Left forelimb (tissue), 1 donor: ENCODE measurements at places on chromosomes 7 and 10.

DNA sequence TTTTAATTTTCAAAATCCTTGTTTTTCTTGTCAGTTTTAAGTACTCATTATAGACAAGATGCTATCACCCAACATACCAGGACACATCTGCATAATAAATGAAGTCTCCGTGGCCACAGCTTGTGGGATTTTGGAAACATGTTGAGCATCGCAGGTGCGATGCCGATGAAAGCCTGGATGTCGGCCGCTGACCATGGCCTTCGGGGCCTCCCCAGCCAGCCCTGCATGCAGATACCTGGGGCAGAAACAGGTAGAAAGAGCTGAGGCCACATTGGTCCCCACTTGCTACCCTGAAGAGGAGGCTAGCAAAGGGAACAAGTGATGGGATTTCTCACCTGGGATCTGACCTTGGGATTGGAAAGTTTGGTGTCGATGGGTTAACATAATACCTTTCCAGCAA is 123.8 kb downstream of the DOCK1 start:
- DNase-seq = no peak

DNA sequence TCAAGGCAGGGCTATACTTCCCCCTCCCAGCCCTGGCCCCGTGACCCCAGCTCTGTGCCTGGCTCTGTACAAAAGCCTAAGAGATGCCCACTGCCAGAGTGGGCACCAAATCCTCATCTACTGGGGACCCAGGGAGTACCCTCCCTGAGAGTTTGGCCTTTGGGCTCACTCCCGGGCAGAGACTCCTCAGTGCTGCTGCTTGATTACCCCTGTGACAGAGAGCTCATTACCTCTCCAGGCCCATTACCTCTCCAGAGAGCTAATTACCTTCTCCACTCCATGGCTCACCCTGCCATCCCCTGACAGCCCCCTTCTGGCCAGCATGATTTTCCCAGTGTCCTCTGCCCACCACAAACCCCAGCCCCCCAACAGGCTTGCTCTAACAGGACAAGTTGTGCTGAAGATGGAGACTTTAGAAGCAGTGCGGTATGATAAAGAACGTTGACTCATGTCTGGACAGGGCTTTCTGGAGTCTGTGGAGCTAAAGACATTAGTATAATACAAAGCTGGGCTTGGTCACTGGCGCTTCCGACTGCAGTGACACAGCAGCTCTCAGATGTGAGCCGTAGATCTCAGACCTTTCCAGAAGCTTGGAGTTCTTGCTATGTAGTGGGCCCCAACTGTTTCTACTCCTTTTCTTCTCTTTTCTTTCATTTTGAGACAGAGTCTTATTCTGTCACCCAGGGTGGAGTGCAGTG is 111.3 kb upstream of the KCTD7 start:
- no peak for DNase-seq

DNA sequence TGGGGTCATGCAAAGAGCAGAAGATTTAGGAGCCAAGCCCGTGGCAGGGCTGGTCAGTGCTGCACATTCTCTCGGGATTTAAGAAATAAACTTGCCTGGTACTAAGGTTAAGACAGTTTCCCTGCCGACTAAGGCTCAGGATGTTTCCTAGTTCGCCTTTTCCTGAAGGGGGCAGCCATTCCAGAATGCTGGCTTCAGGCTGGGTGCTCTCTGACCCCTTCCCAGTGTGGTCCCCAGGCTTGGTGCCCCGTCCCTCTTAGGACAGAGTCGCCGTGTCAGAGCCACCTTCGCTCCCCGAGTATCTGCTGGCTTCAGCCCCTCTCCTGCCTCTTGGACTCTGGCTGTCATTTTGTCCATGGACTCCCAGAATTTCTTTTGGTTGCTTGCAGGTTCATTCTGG is 117.2 kb downstream of the ELFN1 start:
- DNase-seq = no peak

DNA sequence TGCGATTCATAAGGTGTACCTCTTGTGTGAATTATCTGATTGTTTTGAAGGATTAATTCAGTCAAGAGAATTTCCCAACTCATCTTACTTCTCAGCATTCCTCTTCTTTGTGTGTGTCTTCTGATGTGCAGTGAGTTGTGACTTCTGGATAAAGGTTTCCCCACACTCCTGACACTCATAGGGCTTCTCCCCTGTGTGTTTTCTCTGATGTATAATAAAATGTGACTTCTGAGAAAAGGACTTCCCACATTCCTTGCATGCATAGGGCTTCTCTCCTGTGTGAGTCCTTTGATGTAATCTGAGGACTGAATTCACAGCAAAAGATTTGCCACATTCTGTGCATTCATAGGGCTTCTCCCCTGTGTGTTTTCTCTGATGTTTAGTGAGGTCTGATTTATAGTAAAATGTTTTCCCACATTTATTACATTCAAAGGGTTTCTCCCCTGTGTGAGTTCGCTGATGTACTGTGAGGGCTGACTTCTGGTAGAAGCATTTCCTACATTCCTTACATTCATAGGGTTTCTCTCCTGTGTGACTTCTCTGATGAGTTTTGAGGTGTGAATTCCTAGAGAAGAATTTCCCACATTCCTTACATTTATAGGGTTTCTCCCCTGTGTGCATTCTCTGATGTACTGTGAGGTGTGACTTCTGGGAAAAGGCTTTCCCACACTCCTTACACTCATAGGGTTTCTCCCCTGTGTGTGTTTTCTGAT is 24.2 kb downstream of the ZNF25 start:
- DNase-seq = no peak

DNA sequence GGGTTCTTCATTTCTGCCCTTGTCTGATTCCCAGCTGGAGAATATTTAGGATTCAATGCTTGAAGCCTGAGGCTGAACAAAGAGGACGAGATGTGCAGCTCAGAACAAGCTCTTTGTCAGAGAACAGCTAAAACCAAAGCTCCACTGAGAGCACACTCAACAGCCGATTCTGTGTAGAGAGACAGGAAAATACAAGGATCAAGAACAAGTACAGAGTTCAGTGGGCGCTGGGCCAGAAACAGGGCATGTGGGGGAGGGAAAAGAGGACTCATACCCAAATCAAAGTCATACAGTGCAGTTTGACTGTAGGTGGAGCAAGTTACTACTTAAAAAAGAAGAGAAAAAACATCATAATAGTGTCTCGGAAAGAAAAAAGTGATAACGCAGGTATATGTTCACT is at the start of gene AGMO:
AGMO (minus strand) TSS at position 181 of the 400 bp plus-strand sequence.
- DNase-seq = no peak

GRCh38 chr10:52213321-52213752 is 100.7 kb upstream of the DKK1 start:
- no peak for DNase-seq

GRCh38 chr10:12757351-12757750 is 244.2 kb downstream of the CCDC3 start:
- DNase-seq = no peak

GRCh38 chr10:35167342-35167741 is 40.7 kb downstream of the CREM start:
- DNase-seq = no peak

DNA sequence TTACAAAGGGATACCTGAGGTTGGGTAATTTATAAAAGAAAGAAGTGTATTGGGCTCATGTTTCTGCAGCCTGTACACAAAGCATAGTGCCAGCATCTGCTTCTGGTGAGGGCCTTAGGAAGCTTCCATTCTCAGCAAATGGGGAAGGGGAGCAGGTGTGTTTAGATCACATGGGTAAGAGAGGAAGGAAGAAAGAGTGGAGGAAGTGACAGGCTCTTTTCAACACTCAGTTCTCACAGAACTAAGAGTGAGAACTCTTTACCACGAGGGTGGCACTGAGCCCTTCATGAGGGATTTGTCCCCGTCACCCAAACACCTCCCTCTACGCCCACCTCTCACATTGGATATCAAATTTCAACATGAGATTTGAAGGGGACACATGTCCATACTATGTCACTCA is 506 bp upstream of the FAM170B start:
- DNase-seq = no peak

GRCh38 chr7:65820287-65820950 is 52.5 kb upstream of the VKORC1L1 start:
- no peak for DNase-seq

- no peak for DNase-seq
Measured at GRCh38 chr10:112434988-112435619, 11.6 kb downstream of the ZDHHC6 start.

GRCh38 chr7:17434841-17435692 is 136.6 kb downstream of the AHR start:
- DNase-seq = no peak

DNA sequence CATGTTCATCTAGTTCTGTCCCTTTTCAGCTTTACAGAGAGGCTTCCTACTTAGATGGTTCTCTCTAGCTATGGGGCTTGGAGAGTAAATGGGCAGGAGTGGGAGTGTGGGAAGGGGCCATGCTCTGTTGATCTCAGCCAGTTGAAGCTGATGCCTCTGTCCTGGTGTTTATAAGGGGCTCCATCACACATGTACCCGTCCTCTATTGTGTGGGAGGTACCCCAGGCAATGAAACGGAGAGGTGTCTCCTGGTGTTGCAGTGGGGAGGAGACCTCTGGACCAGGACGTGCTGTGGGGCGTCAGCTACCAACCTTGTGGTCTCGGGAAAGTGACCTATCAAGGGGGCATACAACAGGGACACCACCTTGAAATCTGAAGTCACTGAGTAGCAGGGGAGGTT is 173.5 kb downstream of the CELF2 start:
- no peak for DNase-seq

- DNase-seq = no peak
Measured at GRCh38 chr10:51112013-51112412, 37.7 kb downstream of the PRKG1 start.

DNA sequence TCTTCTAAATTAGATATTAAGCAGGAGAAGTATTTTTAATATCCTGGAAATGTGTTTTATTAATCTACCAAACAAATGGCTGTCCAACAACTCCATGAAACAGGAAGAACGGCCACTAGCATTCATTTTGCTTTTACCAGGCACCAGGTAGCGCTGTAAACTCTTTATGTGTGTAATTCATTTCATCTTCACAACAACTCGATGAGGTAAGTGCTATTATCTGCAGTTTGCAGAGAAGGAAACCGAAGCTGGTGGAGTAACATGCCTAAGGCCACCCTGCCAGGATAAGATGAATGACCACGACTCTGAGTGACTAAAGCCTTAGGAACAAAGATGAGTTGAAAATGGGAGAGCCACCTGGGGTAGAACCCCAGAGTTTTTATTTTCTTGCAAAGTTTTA is 101.2 kb downstream of the KIAA1217 start:
- DNase-seq = no peak
